Fibroblast of lung (primary cell): ENCODE measurements at places on chromosomes 11 and 22. TPM values are rescaled to one million over a fixed set of nuclear protein-coding genes. Genes with fewer than 3 reads are reported as not detected.
A peak's percentile ranks its signal among the peaks of the same experiment; 100 is the strongest.

ZFP91 gene
- total RNA-seq, result 36.7 and 50.2 TPM in 2 replicates

NR1H3 gene
- 55.5 and 56.3 TPM in 2 replicates for total RNA-seq

- DNase-seq, result peak; percentile 29
- no peak overlapping the region for H3K27ac ChIP-seq
- H3K36me3 ChIP-seq, result no peaks in the 10 kb centered on the region
- H3K27me3 ChIP-seq, result no peaks in the 10 kb centered on the region
Observed at GRCh38 chr11:79087961-79088318, 352.9 kb downstream of the TENM4 start.

DNA sequence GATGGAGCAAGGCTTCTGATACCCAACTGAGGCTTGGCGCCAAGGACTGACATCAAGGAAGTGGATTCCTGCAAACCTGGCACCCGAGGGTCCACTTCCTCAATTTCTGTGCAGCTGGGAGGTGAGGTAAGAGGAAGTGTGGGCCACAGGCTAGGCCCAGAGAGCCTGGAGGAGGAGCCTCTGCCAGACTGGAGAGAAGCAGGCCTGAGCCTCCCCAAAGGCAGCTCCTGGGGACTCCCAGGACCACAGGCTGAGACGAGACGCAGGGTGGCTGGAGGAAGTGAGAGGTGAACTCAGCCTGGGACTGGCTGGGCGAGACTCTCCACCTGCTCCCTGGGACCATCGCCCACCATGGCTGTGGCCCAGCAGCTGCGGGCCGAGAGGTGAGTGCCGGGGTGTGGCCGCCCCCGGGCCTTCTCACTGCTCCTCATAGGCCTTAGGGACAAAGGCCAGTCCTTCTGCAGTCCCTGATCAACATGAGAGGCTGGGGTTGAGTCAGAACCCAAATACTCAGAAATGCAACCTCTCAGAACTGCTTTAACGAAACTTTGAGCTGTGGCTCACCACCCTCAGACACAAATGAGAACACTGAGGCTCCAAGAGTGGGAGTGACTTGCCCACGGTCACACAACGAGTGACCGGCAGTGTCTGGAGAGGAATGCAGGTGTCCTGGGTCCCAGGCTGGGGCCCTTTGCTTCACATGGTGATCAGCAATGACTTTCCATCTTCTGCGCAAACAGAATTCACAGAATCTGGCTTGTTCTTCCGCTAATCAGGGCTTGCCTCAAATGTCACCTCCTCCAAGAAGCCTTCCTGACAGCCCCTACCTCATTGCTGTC, at the start of gene NCF4:
Gene NCF4, plus strand, starts transcription at position 186 of the 839 bp plus-strand sequence. Its CDS starts 166 bp downstream, at position 352.
- peaks cover 14% of the 10 kb centered on the region for H3K27me3 ChIP-seq
- no peak for DNase-seq
- no peak within 1 kb of the TSS for H3K4me3 ChIP-seq

DNA sequence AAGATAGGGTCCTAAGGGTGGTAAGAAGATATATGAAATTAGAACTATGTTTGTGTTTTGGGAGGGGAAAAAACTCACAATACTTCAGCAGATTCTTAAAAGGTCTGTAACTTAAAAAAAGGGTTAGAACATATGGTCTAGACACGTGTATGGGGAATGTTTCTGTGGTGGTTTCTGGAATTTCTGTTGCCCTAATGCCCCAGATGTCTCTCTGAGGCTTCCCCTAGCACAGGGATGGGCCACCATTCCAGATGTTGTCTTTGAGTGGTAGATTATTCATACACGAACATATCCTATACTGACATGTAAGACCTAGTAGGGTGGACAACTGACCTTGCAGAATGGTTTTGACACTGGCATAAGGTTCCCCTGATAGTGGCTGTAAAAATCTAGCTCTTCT, 26.2 kb downstream of the EHF start:
- H3K27me3 ChIP-seq, result no peaks in the 10 kb centered on the region
- peak; percentile 27 for DNase-seq
- peaks cover 5% of the 10 kb centered on the region for H3K4me1 ChIP-seq
- no peak overlapping the region for H3K27ac ChIP-seq
- H3K36me3 ChIP-seq, result no peaks in the 10 kb centered on the region
- no peak overlapping the region for H3K4me3 ChIP-seq

GRCh38 chr11:8071616-8072581, 9.1 kb upstream of the TUB start:
- H3K36me3 ChIP-seq, result no peaks in the 10 kb centered on the region
- no peak for DNase-seq
- H3K4me1 ChIP-seq, result peaks cover 9% of the 10 kb centered on the region
- H3K4me3 ChIP-seq, result no peak overlapping the region
- no peak overlapping the region for H3K27ac ChIP-seq

GRCh38 chr11:113839842-113840241, 35.5 kb downstream of the USP28 start:
- DNase-seq, result no peak
- no peaks in the 10 kb centered on the region for H3K4me1 ChIP-seq
- no peaks in the 10 kb centered on the region for H3K27me3 ChIP-seq
- H3K4me3 ChIP-seq, result no peak overlapping the region
- no peak overlapping the region for H3K27ac ChIP-seq

- no peak overlapping the region for H3K27ac ChIP-seq
- no peak for DNase-seq
- peaks cover 10% of the 10 kb centered on the region for H3K27me3 ChIP-seq
- no peaks in the 10 kb centered on the region for H3K36me3 ChIP-seq
- no peak overlapping the region for H3K4me3 ChIP-seq
Observed at GRCh38 chr22:37368058-37368457, 59.2 kb downstream of the ELFN2 start.

PANX3 gene
- total RNA-seq, result not detected in 2 replicates

- peak; percentile 62 for DNase-seq
- H3K4me1 ChIP-seq, result peaks cover 4% of the 10 kb centered on the region
- H3K27ac ChIP-seq, result peak within 1 kb of the TSS; percentile 50
- no peaks in the 10 kb centered on the region for H3K36me3 ChIP-seq
- H3K27me3 ChIP-seq, result no peaks in the 10 kb centered on the region
- H3K4me3 ChIP-seq, result peak within 1 kb of the TSS; percentile 85
Observed at GRCh38 chr22:37019309-37020191, at the start of the genes MPST and TST. Gene MPST (plus strand): TSS chr22:37019742. CDS start chr22:37019837, 95 bp downstream. Gene TST (minus strand): TSS chr22:37019447. CDS start chr22:37018732, 715 bp downstream.

DNA sequence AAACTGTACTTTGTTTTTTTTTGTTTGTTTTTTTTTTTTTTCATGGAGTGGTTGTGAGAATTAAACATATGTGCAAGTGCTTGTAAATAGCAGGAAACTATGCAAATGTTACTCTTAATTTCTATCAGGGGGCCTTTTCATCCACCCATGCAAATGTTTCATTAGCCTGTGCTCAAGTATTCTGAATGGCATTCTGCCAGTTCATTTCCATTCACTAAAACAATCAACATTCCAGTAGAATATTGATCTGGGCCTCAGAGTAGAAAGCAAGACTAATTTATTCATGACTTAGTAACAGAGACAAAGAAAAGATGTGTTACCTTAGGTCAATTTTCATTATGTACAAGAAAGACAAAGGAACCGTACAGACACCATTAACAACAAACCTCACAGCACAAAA, 971.4 kb downstream of the DLG2 start:
- no peak for DNase-seq
- no peak overlapping the region for H3K27ac ChIP-seq
- H3K36me3 ChIP-seq, result no peaks in the 10 kb centered on the region

ART1 gene
- not detected in 2 replicates for total RNA-seq
